ENCODE measurements at places on chromosomes 11 and 22.

DNA sequence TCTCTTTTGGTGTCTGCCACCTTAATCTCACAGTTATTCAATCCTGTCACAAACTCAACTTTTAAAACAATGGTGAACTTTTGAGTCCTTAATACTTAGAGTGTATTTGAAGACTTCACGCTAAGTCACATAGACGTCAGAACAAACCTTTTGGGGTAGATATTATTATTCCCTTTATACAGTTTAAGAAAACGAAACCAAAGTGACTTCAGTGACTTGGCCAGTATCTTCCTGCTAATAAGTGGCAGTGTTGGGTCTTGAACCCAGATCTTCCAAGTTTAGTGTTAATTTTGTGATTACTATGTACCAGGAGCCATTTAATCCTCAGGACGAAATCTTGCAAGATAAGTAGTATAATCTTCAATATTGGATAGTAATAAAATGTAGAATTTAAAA is 691 bp downstream of the CEP295 start:
- DNase-seq: peak; percentile 15

DNA sequence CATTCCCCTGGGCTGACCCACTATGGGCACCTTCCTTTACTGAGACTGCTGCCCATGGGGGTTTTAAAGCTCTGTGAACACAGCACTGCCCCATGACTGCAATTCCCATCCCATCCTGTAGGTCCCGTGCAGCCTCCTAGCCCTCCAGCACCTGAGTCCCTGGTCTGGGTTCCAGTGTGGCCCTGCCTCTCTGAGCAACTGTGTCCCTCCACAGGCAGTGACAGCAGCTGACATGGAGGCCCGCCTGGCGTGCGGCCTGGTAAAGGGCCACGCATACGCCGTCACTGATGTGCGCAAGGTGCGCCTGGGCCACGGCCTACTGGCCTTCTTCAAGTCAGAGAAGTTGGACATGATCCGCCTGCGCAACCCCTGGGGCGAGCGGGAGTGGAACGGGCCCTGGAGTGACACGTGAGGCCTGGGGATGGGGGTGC is 12.6 kb downstream of the OMP start:
- DNase-seq: no peak

GRCh38 chr22:40147388-40148176 is 30.1 kb upstream of the TNRC6B start:
- DNase-seq: no peak

- DNase-seq: no peak
Measured at GRCh38 chr22:36449596-36450175, 31.8 kb downstream of the TXN2 start.

GRCh38 chr11:104338186-104338585 is 174.2 kb upstream of the PDGFD start:
- no peak for DNase-seq

GRCh38 chr11:125464270-125464662 is 31.8 kb downstream of the FEZ1 start:
- DNase-seq: no peak

DNA sequence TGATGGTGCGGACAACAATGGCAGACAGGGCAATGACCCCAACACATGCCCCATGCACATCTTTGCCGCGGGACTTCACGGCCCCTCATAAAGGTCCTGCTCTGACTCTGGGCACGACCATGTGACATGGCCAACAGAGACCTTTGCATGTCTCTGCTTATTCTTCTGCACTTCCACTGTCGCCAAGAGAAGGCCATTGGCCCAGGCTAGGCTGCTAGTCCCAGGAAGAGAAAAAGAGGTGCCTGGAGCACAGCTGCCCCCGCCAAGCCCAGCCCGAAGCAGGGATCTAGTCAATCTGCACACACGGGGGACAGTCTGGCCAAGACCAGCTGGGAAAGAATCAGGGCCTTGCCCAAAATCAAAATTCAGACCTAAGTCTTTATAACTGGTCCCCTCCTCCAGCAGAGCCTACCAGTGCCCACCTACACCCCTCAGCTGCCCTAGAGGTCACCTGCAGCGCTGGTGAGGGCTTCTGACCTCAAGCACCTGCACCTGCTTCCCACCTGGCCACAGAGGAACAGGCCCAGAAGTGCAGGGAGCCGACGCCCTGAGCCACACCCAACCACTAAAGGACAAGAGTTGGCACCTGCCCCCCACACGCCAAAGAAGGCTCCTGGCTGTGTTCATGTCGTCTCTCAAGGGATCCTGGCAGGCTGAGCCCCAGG is 8.1 kb downstream of the SULT4A1 start:
- DNase-seq: no peak

DNA sequence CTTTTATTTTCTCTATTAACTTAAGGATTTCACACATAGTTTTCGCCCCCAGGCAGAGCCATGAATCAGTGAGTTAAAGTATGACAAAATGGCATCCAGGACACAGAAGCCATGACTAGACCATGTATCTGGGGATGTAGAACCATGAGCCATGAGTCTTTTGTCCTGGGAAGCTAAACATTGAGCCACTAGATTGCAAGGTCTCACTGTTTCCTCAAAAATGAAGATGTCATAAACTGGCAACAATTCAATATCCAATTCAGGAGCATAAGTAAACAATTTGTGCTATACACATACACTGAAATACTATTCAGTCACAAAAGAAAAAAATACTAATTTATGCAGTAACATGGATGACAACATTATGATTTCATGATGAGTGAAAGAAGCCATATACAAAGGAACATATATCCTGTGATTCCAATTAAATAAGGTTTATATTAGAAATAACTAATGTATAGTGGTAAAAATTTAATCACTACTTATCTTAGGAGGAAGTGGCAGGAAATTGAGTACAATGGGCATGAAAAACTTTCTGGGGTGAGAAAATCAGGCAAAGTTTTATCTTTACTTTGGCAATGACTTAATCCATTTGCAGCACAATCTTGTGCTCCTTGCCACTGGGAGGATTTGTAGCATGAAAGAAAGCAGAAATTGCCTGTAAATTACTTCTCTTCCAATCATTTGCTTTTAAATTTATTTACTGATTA is 28.5 kb upstream of the CARD16 start:
- DNase-seq: no peak

- DNase-seq: no peak
Measured at GRCh38 chr11:61495801-61496601, 12.5 kb upstream of the LRRC10B start.

GRCh38 chr11:47325271-47326041 is 27.0 kb downstream of the MYBPC3 start:
- DNase-seq: no peak

GRCh38 chr11:27910186-27910931 is 197.6 kb downstream of the KIF18A start:
- DNase-seq: no peak

GRCh38 chr22:37304595-37305343 is 22.5 kb downstream of the CYTH4 start:
- no peak for DNase-seq

DNA sequence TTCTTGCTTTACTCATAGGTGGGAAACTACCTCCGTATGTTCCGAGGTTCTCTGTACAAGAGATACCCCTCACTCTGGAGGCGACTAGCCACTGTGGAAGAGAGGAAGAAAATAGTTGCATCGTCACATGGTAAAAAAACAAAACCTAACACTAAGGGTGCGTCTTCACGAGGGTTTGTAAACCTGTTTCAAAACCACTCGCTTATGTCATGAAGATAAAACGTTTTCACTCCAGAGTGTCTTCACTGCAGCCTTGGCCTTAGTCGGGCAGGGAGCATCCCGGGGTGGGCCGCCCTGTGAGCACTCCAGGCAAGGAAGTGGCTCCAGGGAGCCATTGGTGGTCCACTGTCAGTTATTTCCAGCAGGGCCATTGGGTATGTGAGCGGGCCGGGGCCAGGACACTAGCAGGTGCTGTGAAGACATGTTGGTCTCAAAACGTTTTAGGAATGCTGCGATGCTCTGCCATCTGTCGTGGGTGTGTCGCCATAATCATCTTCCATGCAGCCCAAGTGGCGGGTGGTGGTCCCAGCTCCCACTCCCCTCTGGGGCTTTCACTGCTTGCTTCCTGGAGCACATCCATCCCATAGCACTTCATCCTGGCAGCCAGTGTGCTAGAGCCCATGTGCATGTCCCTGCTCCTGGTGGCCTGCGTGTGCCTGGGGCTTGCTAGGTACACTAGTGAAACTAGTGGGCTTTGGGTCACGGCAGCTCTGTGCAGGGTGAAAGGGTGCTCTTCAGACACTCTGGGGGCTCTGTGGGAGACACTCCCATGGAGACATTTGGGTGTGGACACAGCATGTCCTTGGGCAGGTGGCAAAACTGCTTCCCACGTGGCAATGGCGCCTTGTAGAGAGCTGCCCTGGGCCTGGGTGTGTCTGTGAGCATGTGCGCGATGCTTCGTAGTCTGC is 5.2 kb downstream of the SMARCB1 start:
- DNase-seq: no peak

DNA sequence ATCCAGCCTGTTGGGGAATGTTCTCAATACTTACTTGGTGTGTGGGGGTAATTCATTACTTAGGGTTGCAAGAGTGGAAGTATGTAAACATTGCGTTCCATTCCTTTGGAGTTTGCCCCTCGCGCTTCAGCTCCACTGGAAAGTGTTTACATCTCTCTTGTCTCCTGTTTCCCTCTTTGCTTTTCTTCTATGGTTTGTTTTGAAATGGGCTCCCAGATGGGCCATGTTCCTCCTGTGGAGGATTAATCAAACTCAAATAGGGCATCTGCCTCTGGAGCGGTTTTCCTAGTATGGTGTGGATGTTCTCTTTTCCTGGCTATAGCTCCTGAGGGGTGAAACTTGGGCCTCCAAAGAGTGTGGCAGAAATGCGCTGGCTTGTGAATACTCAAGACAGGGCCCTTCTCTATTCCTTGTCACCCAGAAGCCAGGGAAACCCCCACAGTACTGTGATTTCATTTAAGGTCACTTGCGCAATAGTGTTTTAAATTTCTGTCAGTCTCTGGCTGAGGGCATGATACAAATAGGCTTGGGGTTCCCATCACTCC is 51.9 kb downstream of the CD44 start:
- DNase-seq: peak; percentile 2

Measured in AML-193 (cell line).